T-helper 22 cell (primary cell): ENCODE measurements at places on chromosomes 6 and 20.

- no peak for DNase-seq
These were observed 121.6 kb downstream of the PREX1 start for GRCh38 chr20:48706116-48706656.

DNA sequence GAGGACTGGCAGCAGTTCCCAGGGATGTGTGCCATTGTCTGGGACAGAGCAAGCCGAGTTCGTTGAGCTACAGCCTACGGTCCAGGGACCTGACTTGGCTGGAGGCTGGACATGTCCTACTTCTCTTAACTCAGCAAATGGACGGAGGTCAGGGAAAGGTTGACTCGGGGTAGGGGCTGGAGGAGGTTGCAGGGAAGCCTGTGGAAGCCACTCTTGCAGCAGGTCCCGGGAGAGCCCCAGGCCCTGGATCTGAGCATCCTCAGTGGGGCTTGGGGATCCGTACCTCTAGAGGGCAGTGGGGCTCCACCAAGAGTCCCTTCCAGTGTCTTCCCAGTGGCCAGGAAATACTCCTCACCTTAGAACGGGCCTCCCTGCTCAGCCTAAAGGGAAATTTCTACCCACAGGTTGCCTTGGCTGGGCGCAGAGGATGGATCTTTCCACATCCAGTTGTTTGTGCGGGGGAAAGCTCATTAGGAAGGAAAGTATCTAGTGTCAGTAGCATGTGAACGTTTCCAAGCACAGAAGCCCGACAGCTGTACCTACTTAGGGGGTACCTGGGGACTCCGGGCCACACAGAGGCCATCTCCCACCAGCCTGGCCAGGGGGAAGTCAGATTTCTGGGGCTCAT, 170.2 kb downstream of the NFATC2 start:
- peak; percentile 9 for DNase-seq

GRCh38 chr20:57543754-57544153, 17.2 kb upstream of the PCK1 start:
- no peak for DNase-seq

GRCh38 chr6:119533603-119534279, 184.2 kb upstream of the MAN1A1 start:
- DNase-seq, result no peak

- no peak for DNase-seq
These were observed 192.3 kb downstream of the DLL1 start for GRCh38 chr6:170098428-170099170.

DNA sequence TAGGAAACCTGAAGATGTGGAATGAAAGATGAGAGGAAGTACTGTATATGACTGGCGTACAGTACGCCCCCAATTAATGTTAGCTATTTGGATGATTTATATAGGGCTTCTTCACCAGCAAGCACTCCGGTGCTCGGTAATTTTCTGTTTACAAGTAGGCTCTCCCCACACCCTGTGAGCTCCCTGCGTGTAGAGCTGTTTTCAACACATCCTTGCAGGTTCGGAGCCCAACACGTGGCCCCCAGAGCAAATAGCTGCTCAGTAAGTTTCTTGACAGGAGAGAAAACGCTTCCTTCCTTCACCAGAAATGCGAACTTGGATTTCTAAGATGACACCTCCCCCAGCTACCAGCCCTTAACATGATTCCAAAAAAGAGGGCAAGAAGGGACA, 1.2 kb upstream of the RAB22A start:
- no peak for DNase-seq

GRCh38 chr6:82204020-82204419, 43.5 kb downstream of the IBTK start:
- DNase-seq, result no peak

DNA sequence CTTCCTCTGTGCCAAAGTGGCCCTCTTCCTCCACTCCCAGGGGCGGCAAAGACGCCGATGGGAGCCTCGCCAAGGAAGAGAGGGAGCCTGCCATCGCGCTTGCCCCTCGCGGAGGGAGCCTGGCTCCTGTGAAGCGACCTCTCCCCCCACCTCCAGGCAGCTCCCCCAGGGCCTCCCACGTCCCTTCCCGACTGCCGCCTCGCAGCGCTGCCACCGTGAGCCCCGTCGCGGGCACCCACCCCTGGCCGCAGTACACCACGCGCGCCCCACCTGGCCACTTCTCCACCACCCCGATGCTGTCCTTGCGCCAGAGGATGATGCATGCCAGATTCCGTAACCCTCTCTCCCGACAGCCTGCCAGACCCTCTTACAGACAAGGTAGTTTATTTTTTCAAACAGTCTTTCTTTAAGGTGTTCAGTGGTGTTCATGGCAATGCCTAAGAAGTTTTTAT, 64.9 kb downstream of the FNDC1 start:
- no peak for DNase-seq

DNA sequence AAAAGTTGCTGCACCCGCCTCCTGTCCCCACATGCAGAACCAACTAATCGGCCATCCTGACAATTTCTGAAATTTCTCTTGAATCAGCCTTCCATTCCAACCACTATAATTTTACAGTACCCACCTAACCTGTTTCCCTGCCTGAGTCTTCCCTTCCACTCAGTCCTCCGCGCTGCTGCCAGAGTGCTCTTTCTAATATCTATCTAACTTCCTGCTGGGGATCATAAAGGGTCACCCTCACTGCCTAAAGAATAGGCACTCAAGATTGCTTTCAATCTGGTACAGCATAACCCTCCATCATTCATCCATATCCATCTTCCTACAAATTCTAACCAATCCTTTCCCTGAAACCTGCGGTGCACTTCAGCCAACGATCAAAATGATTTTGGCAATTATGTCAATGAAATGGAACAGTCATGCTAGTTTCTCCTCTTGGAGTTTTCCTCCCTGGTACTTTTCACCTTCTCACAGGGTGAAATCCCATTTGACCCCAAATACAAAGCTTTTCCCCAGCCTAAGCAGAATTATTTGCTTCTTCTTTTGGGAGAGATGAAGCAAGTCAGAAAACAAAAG, 117.5 kb upstream of the BEND6 start:
- no peak for DNase-seq

GRCh38 chr6:147715035-147715434, 206.5 kb downstream of the SAMD5 start:
- no peak for DNase-seq

DNA sequence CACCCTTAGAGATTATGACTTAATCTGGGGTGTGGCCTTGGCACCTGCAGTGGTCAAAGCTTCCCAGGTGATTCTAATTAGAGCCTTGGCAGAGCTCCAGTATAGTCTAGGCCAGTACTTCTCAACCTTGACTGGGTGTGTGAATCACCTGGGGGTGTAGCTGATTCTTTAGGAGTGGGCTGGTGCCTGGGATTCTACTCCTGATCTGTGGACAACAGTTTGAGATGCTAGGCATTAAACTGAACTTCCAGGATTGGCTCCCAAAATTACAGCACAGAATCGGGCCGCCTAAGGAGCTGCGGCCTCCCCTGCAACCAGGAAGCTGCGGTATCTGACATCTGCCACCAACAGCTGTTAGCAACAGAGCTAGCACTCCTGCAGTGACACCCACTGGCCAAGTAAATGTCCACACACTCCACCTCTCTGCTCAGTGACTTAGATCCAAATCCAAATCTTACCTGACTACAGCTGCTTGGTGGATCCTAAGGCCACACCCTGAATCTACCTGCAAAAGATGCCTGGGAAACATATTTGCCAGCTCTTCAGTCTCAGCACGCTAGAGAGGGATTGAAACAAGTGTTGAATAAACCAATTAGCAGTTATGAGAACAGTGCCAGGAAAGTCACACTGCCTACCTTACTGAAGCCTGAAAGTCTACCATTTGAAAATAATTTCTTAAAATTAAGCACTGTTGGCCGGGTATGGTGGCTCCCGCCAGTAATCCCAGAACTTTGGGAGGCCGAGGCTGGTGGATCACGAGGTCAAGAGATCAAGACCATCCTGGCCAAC, 126.7 kb downstream of the UNC5CL start:
- DNase-seq, result no peak

DNA sequence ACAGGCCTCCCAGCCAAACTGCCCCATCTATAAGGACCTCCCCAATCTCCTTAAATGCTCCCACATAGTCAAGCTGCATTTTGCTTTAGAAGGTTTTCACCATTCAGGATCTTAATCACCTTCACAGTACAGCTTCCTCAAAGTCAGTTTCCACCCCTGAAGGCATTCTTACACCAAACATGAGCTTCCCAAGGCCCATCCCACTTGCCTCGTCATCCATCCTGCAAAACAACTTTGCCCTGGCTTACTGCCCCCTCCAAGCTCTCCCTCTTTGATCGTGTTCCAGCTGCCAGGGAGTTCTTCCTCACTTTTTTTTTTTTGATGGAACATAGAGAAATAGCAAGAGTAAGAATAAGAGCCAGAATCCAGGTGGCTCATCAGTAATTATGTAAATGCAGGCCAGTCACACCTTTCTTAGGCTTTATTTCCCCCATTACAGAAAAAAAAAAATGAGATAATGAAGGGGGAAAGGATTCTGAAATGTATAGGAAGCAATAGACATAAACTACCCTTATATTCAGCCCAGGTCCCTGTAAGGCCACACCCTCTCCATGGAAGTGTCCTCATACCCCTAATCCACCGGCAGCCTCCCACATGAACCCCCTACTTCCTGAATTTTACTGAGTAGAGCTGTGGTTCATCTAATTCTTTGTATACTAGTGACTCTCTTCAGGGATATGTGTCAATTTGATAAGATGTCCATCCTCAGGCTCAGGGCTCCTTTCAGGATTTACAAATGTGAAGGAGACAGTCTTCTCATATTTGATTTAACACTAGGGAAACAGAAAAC, 12.7 kb downstream of the TRIM27 start:
- no peak for DNase-seq

DNA sequence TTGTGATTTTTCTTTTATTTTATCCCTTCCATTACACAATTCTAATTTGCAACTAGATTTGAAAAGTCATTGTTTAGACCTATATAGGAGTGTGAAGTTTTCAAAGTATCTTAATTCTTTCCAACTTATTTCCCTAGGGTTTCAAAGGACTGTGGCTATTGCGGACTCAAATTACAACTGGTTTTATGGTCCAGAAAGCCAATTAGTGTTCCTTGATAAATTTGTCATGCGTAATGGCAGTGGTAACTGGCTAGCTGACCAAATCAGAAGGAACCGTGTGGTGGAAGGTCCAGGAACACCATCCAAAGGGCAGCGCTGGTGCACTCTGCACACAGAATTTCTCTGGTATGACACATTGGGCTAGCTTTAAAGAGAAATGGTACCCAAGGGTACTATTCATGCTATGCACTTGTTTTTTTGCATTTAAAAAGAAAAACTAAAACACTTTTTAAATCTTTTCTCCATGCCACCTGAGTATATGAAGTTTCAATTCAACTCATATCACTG, 27.9 kb upstream of the CALHM6 start:
- DNase-seq, result no peak

GRCh38 chr6:66328200-66328599, 621.2 kb upstream of the EYS start:
- DNase-seq, result no peak

- no peak for DNase-seq
These were observed 131.1 kb downstream of the OPRM1 start for GRCh38 chr6:154170106-154170505.

DNA sequence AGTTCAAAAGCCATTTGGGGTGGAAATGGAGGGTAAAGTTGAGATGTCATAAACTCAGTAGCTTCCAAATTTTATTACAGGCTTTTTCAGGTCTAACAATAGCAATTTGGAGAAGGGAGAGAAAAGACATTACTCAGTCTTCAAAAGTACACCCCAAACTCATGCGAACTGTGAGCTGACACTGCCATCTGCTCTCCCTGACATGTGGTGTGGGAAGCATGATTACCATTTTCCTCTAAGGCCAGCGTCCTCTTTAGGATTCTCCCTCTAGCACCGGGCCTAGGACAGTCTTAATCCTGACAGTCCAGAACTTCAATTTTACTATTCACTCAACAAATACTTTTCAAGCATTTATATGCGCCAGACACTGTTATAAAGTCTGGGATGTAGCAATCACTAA, 536.0 kb upstream of the JARID2 start:
- no peak for DNase-seq

DNA sequence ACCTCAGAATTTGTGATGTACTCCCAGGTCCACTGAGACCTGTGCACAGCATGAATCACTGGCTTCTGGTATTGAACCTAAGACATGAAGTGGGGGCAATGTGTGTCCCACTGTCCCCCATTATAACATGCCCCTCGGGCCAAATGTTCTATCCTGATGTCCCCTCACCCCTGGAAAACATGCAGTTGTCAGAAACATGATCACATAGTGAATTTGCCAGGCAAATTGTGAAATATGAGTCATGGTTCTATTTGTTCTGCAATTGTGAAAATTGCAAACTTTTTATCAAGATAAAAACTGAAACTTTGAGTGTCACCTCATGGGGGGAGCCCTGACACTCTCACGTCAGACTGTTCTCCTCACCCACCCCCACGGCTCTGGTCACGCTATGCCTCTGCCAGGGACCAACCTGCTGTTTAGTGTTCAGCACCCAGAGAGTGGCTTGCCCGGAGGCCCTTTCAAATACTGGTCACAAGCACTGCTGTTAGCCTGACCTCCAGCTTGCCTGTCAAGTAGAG, 305.3 kb downstream of the CLIC5 start:
- peak; percentile 5 for DNase-seq

- no peak for DNase-seq
These were observed 22.1 kb downstream of the PREX1 start for GRCh38 chr20:48805716-48806115.

- no peak for DNase-seq
These were observed 60.8 kb downstream of the CD40 start for GRCh38 chr20:46178891-46179290.

DNA sequence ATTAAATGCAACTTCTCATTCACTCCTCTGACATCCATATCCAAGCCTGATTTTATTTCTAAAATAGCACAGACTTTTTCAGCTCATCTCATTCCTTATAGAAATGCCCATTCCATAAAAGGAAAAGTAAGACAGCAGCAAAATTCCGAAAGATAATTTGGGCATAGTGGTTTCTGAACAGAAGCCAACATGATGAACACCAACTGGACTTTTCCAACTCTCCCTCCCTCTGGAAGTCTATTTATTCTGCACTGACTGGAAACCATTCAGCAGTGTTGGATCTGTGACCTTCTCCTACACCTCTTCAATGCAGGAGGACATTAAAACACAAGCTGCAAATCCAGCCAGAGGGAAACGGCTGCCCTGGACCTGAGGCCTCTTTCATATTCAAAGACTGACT, 306.2 kb upstream of the NT5E start:
- no peak for DNase-seq

DNA sequence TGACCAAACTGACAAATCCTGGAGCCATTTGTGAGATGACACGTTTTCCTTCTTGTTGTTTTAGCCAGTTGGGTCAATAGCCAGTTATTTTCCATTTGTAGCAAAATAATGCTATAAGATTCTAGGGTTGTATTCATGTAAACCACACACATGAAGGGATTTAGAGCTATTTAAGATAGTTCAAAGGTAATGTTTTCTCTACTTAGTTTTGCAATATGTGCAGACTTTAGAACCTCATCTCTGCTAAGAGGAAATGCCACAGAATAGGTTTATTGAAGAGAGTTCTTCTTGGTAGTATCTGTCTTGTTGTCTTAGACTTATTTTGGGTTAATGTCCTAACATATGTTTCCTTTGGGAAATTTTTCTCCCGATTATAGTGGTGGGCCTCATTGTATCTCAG, 213.5 kb upstream of the RIMS1 start:
- DNase-seq, result no peak
